ENCODE measurements at places on chromosomes 13 and 19. TPM values are rescaled to one million over a fixed set of nuclear protein-coding genes. Genes with fewer than 3 reads are reported as not detected.
A peak's percentile ranks its signal among the peaks of the same experiment; 100 is the strongest.

GRCh38 chr13:64910096-64910495 lies 2320.0 kb downstream of the PCDH9 start:
- no peak for DNase-seq

- no peak for DNase-seq
These were observed 74.4 kb downstream of the TNFRSF19 start for GRCh38 chr13:23644527-23645138.

DNA sequence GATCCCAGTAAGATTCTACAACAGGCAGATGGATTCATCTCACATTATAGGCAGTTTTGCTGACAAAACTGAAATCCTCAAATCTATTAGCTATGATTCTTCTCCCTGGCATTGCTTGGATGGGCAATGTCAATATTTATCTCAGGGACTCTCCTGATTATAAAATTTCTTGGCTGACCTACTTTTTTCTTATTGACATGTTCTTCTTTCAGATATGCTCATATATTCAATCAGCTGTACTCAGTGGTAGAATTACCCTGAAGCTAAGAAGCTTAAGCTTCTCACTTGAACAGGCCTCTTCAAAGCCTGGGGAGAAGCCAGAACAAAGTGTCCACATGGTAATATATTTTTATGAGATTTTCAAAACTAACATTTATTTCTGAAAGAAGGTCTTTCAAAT lies 513.6 kb downstream of the PCDH9 start:
- no peak for DNase-seq

DNA sequence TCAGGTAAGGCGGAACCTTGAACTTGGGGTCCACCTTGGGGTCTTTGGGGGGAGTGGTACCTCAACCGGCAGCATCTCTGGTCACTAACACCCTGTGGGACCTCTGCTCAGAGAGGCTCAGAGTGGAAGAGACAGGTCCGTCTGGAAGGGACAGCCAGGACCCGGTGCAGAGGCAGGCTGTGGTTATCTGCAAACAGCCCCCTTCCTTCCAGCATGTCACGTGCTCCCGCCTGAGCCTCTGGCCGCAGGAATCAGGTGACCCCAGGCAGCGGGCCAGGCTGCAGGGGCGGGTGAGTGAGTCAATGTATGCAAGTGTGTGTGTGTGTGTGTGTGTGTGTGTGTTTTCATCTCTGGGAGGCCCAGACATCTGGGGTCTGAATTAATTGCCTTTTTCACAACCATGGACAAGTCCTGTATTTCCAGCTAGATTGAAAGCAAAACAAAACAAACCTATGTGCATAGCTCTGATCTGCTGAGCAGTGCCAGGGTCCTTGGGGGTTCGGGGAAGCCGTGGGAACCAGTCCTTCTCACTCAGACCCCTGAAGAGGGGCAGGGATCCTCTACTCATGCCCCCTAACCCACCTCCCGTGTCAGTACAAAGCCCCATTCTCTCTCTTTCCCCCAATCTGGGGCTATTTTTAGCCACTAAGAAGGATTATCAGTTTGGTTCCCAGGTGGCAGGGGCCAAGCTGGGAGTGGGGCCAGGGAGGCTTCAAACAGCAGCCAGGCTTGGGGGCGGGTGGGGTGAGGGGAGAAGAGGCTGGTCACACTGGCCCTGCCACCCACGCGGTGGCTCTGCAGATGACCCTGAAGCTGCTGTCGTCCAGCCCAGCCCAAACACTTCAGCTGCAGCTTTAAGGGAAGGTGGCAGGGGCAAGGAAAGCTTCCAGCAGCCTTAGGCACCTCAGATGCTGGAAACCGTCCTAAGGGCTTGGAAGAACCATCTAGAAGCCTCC lies 31.4 kb downstream of the CERS4 start:
- peak; percentile 91 for DNase-seq

ZNF570 gene
- total RNA-seq, result 5.7 TPM

DNA sequence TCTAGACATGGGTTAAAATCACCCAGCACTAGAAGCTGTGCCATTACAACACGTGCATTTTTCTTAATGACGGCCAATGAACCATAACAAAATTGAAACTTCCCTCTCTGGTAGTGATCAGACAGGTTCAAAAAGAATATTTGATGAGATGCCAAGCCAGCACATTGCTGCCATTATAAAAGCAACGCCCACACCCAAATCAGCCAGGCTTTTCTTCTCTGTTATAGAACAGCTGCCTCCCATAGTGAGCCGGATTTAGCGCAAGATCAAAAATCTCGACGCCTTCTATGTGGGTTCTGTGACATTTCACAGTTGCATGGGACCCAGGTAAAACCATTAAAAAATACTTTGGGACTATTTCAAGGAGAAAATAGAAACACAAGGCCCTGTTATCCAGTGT lies 1158.0 kb downstream of the EFNB2 start:
- DNase-seq, result no peak

DNA sequence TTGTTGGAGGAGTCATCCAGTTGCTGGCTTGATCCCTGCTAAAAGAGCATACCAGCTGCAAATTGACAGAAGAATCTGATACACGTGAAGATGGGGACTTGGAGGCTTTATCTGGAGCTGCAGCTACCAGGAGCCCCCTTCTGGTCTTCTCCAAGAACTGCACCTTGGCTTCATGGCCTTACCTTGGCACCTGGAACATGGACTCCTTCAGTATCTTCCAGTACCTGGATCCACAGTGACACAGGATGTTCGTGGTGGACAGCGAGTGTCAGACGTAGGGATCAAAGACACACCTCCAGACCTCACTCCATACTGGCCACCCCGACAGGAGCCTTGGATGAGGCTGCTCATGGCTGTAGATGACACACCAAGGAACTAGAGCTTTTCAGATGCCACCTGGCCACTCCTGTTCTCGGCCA lies 9.9 kb upstream of the ACSBG2 start:
- DNase-seq, result peak; percentile 73

All from RPMI7951 (cell line).